Spleen (tissue), 13 donors: ENCODE measurements at places on chromosomes 6 and 20.

- DNase-seq: no peak
These were observed 6.9 kb downstream of the PI3 start for GRCh38 chr20:45181639-45182038.

- DNase-seq: peak; percentile 86
These were observed 5.4 kb downstream of the CCND3 start for GRCh38 chr6:41936073-41936837.

- DNase-seq: no peak
These were observed 383.5 kb downstream of the PRKN start for GRCh38 chr6:162343936-162344645.

DNA sequence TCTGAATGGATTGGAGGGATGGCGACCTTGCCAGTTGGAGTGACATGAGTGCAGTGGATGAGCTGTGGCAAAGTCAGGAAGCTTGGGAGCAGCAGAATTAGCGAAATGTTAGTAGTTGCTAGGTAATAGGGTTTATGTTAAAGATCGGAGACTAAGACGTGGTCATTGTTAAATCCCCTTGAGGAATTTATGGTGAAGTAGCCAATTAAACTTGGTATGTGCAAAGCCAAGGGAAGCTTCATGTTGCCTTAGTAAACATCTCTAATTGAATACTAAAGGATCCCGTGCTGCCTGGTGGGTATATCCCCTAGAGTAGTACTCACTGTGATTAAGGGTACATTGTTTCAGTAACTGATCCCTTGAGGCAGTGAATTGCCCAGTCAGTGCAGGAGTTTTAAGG is 106.0 kb downstream of the PRIM2 start:
- no peak for DNase-seq

GRCh38 chr6:23222724-23223123 is 653.4 kb downstream of the HDGFL1 start:
- no peak for DNase-seq

DNA sequence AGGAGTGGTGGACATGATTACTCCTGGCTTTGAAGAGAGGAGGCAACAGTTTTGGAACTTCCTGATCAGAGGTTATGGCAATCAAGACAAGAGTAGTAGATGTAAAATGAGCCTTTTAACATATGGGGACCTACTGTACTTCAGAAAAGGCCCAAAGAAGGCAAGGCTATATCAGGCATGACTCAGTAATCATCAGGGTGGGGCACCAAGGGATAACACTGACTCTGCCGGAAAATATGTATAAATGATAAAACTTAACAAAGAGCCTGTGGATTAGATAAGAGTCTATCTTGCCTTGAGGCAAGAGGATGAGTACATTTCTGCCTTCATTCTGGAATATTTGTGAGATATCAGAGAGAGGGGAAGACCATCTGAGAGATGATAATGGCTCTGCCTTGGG is 1389.9 kb upstream of the MAP3K7 start:
- no peak for DNase-seq

DNA sequence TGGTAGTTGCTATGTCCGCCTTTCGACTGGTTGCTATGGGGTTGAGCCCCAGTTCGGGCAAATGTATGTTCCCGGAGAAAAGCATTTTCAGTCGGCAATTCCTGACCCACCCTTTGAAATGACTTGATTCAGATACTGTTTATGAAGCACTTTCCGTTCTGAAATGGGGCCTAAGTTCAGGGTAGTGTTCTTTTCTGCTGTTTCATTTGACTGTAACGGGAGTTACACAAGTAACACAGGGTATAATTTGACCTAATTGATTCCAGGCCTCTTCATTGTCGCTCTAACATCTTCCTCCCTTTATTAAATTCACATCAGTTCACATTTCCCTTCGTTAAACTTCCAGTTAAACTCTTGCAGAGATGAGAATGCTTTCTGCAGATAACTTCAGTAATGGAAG is 85.5 kb downstream of the BMP6 start:
- DNase-seq: no peak

GRCh38 chr20:10297684-10298240 is 79.1 kb downstream of the SNAP25 start:
- DNase-seq: no peak

- DNase-seq: no peak
These were observed 35.1 kb downstream of the MGME1 start for GRCh38 chr20:18003897-18004296.

- no peak for DNase-seq
These were observed 401.6 kb upstream of the SULF2 start for GRCh38 chr20:48186915-48187314.

- DNase-seq: no peak
These were observed 154.2 kb downstream of the DOK5 start for GRCh38 chr20:54629632-54630031.

- no peak for DNase-seq
These were observed 187.1 kb downstream of the BCAS1 start for GRCh38 chr20:53883098-53883911.

- DNase-seq: no peak
These were observed 28.4 kb downstream of the POFUT1 start for GRCh38 chr20:32236048-32236533.

- no peak for DNase-seq
These were observed 85.7 kb upstream of the NEDD9 start for GRCh38 chr6:11317885-11318771.

GRCh38 chr20:38034961-38035360 is 1.4 kb downstream of the RPRD1B start:
- no peak for DNase-seq

DNA sequence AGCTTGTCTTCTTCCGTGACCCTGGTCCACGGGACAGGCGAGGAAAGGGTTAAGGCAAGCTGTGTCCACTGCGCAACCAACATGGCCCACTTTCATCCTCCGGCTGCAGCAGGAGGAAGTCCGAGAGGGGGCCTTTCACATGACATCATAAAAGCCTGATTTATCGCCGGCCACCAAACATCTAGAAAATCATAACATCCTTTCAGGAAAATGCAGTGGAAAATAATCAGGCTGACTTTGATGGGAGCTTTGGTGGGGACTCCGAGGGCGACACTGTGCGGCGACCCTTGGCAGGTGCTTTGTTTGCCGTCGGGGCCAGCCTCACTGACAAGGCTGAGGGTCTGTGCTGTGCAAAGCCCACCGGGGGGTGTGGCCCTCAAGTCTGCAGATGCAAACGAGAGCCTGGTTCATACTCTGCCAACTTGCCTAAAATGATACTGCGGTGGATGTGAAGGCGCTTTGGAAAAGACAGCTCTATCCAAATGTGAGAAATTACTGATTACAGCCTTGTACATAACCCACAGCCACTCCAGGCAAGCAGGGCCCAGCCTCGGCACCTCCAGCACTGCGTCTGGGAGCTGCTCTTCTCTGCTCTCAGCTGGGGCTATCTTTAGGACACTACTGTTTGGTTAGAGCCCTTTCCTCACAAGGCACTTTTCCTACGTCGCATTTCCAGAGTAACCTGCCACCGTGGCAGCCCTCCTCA is 25.7 kb downstream of the FOXC1 start:
- DNase-seq: no peak

GRCh38 chr20:44827401-44827800 is 17.1 kb upstream of the RIMS4 start:
- no peak for DNase-seq

DNA sequence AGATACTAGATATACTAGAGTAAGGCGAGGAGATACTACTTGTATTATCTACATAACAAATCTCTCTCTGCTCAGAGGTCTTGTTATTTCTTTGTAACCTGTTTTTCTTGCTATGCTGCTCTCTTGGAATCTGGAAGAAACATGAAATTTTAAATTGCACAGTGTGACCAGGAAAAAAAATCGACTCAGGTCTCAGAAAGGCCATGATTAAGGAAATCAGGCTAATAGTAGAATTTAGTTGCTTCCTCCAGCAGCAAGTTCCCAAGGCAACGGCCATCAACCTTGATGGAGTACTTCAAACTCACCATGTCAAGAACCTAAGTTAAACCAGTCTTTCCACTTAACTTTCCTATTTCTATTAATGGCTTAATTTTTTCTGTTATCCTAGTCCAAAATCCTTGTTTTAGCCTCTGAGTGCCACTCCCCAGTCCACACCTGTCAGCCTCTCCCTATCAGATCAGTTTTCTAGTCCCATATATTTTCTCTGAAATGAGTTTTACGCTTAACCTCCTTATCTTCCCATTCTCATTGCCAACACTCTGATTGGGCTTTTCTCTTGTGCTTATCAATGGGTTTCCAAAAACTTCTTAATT is 87.7 kb upstream of the BEND3 start:
- DNase-seq: no peak

- peak; percentile 83 for DNase-seq
These were observed 99.0 kb downstream of the GMPR start for GRCh38 chr6:16337295-16337975.

DNA sequence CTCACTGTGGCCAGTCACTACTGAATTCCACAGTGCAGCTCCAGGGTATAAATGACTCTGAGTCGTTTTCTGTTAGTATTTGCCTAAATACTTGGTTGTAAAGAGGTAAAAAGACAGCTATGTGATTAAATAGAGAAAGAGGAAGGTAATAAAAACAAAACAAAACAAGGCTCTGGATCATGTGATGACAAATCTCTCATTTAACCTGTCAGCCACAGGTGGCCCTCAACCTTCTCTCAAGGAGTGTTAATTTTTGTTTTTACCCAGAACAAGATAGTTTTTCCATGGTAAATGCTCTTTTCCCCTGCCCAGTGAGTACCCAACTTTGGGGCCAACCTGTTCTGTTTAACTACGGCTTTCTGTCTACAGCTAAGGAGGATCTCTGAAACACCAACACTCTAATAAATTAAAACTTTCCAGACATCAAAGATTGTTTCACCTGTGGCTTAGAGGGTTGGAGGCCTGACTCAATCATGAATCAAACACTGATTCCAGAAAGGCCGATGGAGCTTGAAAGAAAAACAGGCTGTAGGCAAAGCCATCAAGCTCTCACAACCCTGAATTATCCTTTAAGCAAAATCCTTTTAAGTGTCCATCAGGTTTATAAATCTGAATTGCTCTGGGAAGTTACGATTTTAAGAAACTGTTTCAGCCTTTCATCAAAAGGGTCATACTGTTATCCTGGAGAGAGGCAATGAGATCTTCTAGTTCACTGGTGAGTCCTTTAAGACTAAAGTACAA is 81.5 kb upstream of the BCLAF1 start:
- no peak for DNase-seq

GRCh38 chr6:32192608-32193039 is at the start of gene GPSM3:
Gene GPSM3, minus strand, starts transcription at chr6:32192643. Its CDS starts 130 bp downstream, at chr6:32192513.
- DNase-seq: peak; percentile 95

DNA sequence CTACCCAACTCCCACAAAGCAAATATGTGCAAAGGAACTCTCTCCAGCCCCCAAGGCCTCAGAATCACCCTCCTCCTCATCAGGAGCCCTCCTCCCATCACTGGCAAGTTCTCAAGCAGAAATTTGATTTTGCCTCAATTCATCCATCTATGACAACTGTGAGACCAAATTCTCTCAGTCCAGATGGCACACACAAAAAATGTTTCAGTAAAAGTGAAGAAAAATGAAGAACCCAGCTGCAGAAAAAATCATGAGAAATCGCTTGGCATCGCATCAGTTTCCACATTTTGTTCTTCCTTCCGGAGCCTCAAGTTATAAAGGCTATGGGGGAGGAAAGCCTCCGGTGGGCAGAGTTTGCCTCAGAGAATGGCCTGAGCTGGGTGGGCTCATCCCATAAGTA is 6.4 kb upstream of the CD24 start:
- no peak for DNase-seq

DNA sequence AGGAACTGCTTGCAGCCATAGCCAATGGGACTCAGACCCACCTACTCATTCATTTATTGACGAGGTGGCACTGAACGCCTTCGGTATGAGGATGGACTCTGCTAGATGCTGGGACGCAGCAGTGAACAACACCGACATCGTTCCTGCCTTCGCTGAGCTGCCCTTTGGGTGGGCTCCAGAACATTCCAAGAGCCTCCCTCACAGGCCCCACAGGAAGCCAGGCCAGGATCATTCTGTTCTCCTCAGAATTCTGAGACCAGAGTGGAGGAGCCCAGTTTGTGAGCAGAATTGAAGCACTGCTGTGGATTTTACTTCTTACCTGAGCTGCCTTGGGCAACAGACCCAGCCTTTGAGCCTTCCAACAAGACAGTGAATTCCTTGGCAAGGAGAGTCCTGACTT is 82.1 kb downstream of the KCNB1 start:
- no peak for DNase-seq

DNA sequence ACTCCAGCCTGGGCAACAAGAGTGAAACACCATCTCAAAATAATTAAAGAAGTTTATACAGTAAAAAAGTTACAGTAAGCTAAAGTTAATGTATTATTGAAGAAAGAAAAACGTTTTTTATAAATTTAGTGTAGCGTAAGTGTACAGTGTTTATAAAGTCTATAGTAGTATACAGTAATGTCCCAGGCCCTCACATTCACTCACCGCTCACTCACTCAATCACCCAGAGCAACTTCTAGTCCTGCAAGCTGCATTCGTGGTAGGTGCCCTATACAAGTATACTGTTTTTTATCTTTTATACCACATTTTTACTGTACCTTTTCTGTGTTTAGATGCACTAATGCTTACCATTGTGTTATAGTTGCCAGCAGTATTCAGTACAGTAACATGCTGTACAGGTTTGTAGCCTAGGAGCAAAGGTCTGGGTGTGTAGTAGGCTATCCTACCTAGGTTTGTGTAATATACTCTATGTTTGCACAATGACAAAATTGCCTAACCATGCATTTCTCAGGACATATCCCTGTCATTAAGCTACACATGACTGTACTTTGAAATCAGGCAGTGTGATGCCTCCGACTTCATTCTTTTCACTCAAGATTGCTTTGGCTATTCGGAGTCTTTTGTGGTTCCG is 16.7 kb downstream of the MGME1 start:
- no peak for DNase-seq

DNA sequence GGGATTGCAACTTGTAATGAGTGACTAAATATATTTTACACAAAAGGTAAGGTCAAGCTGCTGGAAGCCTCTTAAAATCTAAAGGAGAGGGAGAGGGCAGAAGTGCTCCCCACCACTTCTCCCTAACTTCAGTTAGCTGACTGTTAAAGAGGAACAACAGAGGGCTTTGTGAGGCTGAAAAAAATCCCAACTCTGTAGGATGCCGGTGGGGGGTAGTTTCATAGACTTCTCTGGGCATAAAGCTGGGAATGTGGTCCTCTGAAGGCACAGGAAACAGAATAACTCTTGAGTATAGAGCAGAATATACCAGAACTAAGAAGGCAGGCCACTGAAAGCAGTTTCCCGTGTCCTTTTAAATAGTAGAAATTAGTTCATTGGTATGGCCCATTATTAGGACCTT is 71.6 kb downstream of the KIF6 start:
- no peak for DNase-seq

GRCh38 chr6:144809120-144809519 is 524.0 kb downstream of the UTRN start:
- no peak for DNase-seq

GRCh38 chr6:168221497-168222079 is 98.0 kb downstream of the DACT2 start:
- DNase-seq: no peak

GRCh38 chr20:10610251-10610650 is 63.5 kb downstream of the JAG1 start:
- no peak for DNase-seq

DNA sequence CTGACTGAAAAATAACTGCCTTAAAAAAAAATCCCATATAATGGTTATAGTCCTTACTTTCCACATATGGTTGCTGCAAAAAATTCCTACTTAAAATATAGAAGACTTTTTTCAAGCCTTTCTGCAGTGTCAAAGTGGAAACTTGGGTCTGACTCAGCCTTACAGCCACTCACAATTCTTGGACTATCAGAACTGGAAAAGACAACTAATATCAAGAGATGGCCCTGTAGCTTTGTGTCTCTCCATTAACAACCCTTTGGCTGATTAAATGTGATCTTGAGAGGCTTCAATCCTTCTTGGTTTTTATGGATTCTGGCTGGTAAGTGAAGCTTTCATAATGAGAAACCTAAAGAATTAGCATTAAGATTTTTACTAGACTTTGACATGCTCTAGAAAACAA is 307.8 kb downstream of the RNGTT start:
- no peak for DNase-seq
